ENCODE measurements at places on chromosomes 11 and 22. TPM values are rescaled to one million over a fixed set of nuclear protein-coding genes. Genes with fewer than 3 reads are reported as not detected.

Gene QSER1
- polyA plus RNA-seq, result 4.5 TPM

Gene EXPH5
- 3.8 TPM for polyA plus RNA-seq

Gene TSPAN32
- polyA plus RNA-seq, result 0.08 TPM

Gene IFITM2
- polyA plus RNA-seq, result 784 TPM

Gene CDKN1C
- polyA plus RNA-seq, result 0.14 TPM

Gene KCNA4
- not detected for polyA plus RNA-seq

Gene SMC1B
- not detected for polyA plus RNA-seq

Gene DRICH1
- not detected for polyA plus RNA-seq

Gene SCT
- not detected for polyA plus RNA-seq

Gene RAB36
- 2.0 TPM for polyA plus RNA-seq

Gene APOA4
- not detected for polyA plus RNA-seq

Gene SCGB1C1
- not detected for polyA plus RNA-seq

Gene CASP1
- polyA plus RNA-seq, result 17.3 TPM

Gene RFPL3
- polyA plus RNA-seq, result not detected

Gene PYGM
- 0.04 TPM for polyA plus RNA-seq

Gene TMEM135
- 9.6 TPM for polyA plus RNA-seq

Gene SLC17A6
- polyA plus RNA-seq, result not detected

Gene MMP8
- not detected for polyA plus RNA-seq

Gene CYB5R2
- polyA plus RNA-seq, result 49.4 TPM

Gene ACTN3
- not detected for polyA plus RNA-seq

Gene CHEK1
- polyA plus RNA-seq, result 68.6 TPM

Gene CHRM1
- not detected for polyA plus RNA-seq

Gene YPEL4
- not detected for polyA plus RNA-seq

Gene SYCE3
- not detected for polyA plus RNA-seq

Gene FGF3
- not detected for polyA plus RNA-seq

Gene C11orf21
- not detected for polyA plus RNA-seq

Gene USP28
- polyA plus RNA-seq, result 23.4 TPM

Gene PRRG4
- polyA plus RNA-seq, result 0.63 TPM

Gene WT1
- 0.07 TPM for polyA plus RNA-seq

Gene ANO5
- polyA plus RNA-seq, result 2.5 TPM

Gene ZC3H7B
- 5.4 TPM for polyA plus RNA-seq

Gene TRIM66
- 3.8 TPM for polyA plus RNA-seq

Gene SLC22A25
- not detected for polyA plus RNA-seq

Gene OR10G8
- polyA plus RNA-seq, result not detected

Gene GPHA2
- polyA plus RNA-seq, result not detected

Gene POLR3H
- polyA plus RNA-seq, result 59.9 TPM

Gene ISX
- 0.28 TPM for polyA plus RNA-seq

Gene KCNJ5
- not detected for polyA plus RNA-seq

Gene RAG2
- polyA plus RNA-seq, result not detected

Gene MS4A7
- polyA plus RNA-seq, result 2.3 TPM

Gene AGBL2
- polyA plus RNA-seq, result 3.6 TPM

Gene UBQLN3
- not detected for polyA plus RNA-seq

Gene FOLR3
- not detected for polyA plus RNA-seq

Gene APOA5
- not detected for polyA plus RNA-seq

Gene TMEM132A
- 3.4 TPM for polyA plus RNA-seq

Gene SEPTIN3
- 0.22 TPM for polyA plus RNA-seq

Gene CCND1
- 1.9 TPM for polyA plus RNA-seq

Gene ADAMTS8
- polyA plus RNA-seq, result not detected

Gene MS4A14
- polyA plus RNA-seq, result 0.23 TPM

Gene YAP1
- not detected for polyA plus RNA-seq

Gene HBE1
- not detected for polyA plus RNA-seq

Gene TCN1
- polyA plus RNA-seq, result not detected

Measured in GM12878 (cell line).